Body of pancreas (tissue), 4 donors: ENCODE measurements at places on chromosomes 13 and 19.
A peak's percentile ranks its signal among the peaks of the same experiment; 100 is the strongest.

GRCh38 chr13:42148538-42148937 is 100.1 kb downstream of the DGKH start:
- no peak for DNase-seq

GRCh38 chr13:73876323-73876722 is 257.9 kb downstream of the KLF12 start:
- DNase-seq: no peak

- DNase-seq: no peak
Measured at GRCh38 chr13:74074723-74075122, 59.5 kb downstream of the KLF12 start.

DNA sequence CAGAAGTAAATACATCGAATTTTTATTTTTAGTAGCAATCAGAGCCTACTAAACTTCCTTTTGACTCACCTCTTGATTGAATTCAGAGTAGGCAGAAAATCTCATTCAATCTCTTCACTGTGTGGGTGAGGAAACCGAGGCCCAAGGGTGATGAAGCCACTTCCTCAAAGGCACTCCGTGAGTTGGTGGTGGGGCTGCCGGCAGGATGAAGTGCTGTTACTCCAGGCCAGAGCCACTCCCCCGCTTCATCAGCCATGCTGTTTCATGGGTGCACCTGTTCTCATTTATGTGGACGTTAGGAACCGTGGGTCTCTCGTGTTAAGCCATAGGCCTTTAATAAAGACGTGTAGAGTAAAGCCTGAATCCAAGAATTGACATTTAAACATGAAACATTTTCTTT is 13.2 kb downstream of the ING1 start:
- DNase-seq: no peak

GRCh38 chr13:44652962-44653660 is 77.0 kb upstream of the TSC22D1 start:
- no peak for DNase-seq

GRCh38 chr13:99104396-99104795 is 96.3 kb upstream of the UBAC2 start:
- DNase-seq: no peak

DNA sequence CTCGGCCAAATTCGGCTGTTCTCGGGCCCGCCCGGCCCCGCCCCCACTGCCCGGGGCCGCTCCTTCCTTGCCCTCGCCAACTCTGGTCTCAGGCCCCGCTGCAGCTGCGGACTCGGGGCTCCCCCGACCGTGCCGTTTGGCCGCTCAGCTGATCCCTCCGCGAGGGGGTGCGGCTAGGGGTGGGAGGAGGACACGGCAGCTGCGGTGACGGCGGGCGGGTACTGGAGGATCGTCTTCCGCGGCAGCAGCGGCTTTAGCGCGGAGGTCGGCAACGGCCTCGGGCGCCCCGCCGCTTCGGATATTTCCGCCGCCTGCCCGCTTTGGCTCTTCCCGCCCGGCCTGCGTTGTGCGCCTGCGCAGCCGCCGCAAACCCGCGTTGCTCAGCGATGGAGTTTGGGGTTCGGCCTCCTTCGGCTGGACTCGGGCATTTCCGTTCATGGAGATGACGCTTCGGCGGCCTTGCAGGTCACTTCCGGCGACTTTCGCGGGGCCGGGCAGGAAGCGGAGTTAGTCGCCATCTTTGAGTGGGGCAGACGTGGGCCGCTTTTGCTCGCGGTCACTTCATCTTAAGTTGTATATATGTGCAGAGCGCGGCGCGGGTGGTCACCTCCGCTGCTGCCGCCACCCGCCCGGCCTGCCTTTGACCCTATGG is 338 bp upstream of the UBE2M start:
- DNase-seq: peak; percentile 99

- DNase-seq: no peak
Measured at GRCh38 chr19:13241231-13242104, 91.3 kb downstream of the IER2 start.

DNA sequence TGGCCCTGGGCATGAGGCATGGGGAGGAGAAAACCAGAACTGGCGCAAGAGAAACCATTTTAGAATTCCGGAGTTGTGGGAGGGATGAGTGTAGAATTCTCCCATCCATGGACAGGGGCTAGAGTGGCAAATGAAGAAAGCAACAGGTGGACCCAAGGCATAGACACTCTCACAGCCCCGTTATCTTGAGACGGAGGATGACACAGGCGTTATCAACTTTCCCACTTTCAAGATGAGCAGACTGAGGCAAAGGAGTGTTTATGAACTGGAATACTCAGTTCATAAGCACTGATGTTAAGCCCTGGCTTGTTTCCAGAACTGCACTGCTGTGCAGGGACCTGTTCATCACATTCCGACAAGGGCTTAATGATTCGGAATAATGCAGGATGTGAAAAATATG is 1.1 kb upstream of the GTF3A start:
- no peak for DNase-seq

DNA sequence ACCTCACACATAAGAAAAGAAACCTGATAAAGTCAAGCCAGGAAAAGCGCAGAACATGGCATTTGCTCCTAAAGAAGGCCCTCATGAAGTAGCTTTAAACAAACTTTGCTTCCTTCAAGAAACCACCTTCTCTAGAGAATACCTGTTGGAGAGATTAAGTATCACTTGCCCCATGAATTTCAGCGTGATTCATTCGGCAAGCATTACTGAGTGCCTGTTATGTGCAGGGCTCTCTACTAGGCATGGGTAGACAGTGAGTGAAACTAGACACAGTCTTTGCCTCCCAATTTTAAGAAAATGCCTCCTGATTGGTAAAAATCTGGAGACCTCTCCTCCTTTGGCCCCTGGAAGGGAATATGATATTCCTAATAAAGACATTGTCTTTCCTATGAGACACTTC is 475.8 kb upstream of the NBEA start:
- DNase-seq: no peak

DNA sequence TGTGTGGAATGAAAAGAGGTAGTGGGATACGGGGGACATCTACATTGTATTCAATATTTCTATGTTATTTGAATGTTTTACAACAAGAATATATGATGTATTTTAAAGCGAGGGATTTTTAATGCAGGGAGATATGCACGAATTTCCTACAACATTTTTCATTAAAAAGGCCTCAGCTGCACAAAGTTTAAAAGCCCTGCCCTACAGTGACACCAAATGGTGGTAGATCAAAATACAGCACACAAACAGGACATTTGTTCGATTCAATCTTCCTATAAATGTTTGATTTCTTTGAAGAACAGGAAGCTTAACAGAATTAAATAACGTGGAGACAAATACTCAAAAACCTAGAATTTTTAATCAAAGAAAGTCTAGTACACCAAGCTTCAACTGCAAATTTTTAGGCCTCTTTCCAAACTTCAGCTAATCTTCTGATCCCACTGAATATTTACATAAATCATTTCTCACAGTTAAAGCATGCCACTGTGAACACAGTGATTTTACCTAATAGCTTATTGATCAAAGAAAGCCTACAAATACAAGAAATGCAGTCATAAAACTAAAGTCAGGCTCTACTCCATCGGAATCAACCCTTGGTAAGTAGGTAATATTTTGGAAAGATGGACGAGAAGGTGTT is 257.2 kb downstream of the DIAPH3 start:
- DNase-seq: no peak

GRCh38 chr13:98370806-98371515 is 193.9 kb upstream of the RNF113B start:
- peak; percentile 67 for DNase-seq

DNA sequence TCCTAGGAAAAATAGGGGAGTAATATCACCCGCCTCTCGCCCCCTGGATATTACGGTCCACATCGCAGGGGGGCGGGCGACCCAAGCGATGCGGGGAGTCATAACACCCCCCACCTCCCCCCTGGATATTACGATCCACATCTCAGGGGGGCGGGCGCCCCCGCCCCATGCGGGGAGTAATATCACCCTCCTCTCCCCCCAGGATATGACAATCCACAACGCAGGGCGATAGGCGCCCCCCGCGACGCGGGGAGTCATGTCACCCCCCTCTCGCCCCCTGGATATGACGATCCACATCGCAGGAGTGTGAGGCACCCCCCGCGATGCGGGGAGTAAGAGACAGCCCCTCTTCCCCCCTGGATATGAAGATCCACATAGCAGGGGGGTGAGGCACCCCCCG is 684.4 kb upstream of the PCDH9 start:
- no peak for DNase-seq

GRCh38 chr13:113907635-113908617 is 44.0 kb upstream of the GAS6 start:
- DNase-seq: no peak

DNA sequence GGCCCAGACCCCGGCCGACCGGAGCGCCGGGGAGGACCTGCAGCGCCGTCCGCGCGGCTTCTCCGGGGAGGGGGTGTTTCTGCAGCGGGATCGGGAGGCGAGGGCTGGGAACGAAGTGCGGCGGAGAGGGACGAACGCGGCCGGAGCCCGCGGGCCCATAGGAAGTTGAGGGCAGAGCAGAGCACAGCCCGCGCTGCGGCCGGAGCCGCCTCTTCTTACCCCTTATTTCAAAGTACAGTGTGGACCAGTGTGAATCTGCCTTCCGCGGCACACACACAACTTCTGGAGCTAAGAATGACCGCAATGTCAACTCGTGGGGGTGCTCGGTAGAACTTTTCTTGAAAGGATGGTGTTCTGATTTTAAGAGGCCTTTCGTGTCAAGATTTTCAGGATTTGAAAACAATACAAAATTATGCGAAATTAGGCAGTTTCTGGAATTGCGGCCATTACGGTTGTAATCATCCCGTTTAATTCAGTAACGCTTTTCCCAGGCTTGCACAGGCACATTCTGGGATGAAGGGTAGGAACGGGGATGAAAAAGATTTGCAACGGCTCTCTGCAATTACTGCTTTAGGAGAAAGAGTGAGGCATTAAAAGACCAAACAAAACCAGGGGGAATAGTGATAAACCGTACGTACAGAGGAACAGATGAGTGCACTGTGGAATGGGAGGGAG is 821 bp downstream of the TDRD3 start:
- DNase-seq: peak; percentile 58

DNA sequence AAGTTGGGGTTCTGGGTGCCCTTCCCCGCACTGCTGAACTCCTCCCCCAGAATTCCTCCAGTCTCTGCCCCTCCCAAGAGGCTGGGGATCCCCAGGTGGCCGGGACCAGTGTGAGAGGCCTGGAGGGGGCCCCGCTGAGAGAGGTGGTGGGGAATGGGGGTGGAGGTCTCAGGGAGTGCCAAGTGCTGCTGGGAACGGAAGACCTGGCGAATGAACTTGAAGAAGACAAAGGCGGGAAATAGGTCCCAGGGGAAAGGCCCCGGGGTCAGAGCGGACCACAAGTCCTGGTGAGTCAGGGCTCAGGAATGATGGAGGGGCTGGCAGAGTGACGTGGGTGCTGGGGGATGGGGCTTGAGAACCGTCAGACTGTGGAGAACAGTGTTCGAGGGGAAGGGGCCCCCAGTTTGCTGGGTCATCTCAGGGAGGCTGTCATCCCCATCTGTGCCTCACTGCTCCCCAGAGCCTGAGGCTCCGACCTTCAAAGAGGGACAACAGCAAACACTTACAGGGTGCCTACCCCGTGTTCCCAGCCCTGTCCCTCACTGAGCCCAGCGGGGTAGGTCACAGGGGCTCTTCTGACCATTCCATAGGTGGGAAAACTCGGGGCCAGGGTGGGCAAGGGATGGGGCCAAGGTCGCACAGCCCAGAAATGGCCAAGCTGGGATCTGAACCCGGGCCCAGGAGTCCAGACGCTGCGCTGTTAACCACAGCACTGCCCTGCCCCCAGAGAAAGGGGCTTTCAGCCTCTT is 16.0 kb upstream of the SEMA6B start:
- DNase-seq: peak; percentile 51

DNA sequence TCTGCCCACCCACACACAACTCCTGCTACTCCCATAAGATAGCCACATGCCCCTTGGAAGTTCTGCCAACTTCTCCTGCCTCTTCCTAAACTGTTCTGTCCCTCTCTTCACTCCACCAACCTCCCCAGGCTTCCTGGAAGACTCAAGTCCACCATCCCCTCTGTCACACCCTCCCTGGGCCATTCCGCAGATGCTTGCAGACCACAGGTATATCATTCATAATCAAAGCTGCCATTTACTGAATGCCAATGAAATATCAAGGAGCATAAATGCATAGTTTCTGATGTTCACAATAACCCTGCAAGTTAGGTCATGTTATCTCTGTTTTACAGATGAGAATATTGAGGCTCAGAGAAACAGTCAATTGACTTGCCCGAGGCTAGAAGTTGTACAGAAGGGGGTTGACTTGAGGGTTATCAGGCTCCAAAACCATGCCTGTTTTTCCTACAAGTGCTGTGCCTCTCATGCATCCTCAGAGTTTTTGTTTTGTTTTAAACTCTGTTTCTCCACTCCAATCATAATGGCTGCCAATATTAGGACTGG is 135.6 kb downstream of the SLC7A1 start:
- DNase-seq: no peak
